Activated CD8-positive, alpha-beta memory T cell treated with anti-CD3 and anti-CD28 coated beads for 1 hour (primary cell): ENCODE measurements at places on chromosomes 4 and X.

GRCh38 chrX:69152417-69152841 is 12.8 kb downstream of the PJA1 start:
- no peak for DNase-seq

DNA sequence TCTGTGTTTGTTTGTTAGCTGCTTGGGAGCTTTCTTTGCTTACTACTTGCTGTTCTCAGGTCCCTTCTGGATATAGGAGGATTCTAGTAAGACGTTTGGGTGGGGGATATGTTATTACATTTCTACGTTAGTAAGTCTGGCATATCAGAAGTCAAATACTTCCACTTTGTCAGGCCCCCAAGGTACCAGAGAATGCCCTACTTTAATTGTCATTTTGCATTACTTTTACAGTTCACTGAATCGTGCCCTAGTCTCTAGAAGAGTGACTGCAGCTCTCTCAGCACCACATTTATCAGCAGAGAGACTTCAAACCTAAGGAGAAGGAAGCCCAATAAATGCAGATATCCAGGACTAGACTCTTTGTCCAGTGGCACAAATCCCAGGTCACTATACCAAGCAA is 54.4 kb downstream of the PCDH19 start:
- no peak for DNase-seq

- DNase-seq, result no peak
Observed at GRCh38 chrX:48897157-48897624, 377 bp downstream of the TIMM17B start.

- DNase-seq, result no peak
Observed at GRCh38 chr4:167222099-167222498, 12.2 kb downstream of the SPOCK3 start.

GRCh38 chr4:72312032-72312650 is 256.9 kb downstream of the ADAMTS3 start:
- DNase-seq, result no peak
